Type B pancreatic cell (in vitro differentiated cells): ENCODE measurements at places on chromosomes 4 and X.

- DNase-seq, result no peak
Measured at GRCh38 chr4:145520172-145520571, 38.5 kb downstream of the SMAD1 start.

- DNase-seq, result no peak
Measured at GRCh38 chr4:12555011-12555410, 929.1 kb downstream of the RAB28 start.

DNA sequence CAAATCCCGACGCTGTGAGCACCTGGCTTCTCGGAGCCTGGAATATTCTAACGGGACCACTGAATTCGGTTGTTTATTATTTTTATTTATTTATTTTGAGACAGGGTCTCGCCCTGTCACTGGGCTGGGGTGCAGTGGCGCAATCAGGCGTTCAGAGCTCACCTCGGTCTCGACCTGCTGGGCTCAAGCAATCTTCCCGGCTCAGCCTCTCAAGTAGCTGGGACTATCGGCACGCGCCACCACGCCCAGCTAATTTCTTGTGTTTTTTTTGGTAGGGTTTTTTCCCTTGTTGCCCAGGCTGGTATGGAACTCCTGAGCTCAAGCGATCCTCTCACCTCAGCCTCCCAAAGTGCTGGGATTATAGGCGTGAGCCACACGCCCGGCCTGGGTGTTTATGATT, 21.5 kb upstream of the S100P start:
- DNase-seq, result no peak

DNA sequence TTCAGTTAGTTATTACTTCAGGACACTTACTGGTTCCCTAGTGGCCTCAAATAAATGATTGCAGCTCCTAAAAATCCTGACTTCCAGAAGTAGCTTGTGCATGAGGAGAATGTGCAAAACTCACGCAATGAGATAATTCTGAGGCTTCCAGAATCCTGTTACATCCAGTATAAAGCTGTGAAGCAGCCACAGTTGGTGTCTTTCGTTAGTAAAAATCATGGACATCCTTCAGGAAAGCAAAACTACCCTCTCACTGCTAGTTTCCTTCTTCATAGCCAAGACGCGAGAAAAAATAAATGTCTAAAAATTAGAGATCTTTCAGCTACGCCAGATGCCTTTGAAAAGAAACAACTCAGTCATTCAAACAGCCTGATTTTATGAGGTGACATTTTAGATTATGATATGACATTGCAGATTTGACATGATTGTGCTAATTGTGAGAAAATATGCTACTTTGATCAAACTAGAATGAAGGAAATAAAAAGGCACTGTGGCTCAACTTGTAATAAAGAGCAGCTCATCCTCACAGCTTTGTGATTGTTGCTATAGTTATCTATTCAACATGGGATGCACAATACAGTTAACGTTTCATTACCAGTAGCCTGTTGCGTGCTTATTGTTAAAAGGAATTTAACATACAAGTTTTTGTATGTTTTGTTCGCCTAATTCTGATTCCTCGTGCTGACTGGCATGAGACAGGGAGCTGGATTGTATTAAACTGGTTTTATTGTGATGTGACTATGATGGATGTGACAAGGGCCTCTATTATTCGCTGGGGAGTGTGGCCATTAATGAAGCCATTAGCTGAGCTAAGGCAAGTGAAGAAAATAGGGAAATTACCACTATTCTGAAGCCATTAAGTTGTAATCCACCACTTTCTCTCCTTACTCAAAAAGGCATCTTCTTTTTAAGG, 40.5 kb downstream of the AFF2 start:
- DNase-seq, result no peak

GRCh38 chr4:183390374-183390773, 54.1 kb upstream of the CDKN2AIP start:
- no peak for DNase-seq

DNA sequence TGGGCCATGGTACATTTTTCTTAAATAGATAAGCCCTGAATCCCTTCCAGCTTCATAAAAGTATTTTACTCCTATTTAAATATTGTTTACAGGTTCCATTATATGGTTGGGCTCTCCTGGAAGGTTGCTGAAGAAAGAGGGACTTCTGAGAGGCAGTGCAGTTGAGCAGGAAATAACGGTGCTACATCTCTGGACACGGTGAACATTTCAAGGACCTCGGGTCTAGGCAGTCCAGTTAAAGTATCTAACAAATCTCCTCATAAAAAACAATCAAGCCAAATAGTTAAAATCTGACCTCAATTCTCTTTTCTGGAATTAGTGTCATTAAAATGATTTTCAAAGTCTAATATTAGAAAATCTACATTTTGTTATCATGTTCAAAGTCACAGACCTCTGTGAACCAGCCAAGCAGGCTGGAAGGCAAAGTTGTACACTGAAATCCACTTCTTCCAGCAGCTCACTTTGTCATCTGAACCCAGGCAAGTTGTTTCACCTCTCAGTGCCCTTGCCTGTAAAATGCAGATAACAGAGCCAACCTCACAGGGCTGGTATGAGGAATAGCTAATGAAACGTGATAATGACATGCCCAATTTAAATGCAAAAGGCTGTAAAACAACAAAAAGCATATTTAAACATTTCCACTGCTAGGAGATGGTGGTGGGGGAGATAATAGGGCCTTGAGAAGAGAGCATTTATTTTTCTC, 267.0 kb upstream of the KLF3 start:
- no peak for DNase-seq

- no peak for DNase-seq
Measured at GRCh38 chr4:5478697-5479096, 229.7 kb downstream of the EVC2 start.

GRCh38 chr4:86968547-86968946, 33.7 kb downstream of the AFF1 start:
- no peak for DNase-seq

DNA sequence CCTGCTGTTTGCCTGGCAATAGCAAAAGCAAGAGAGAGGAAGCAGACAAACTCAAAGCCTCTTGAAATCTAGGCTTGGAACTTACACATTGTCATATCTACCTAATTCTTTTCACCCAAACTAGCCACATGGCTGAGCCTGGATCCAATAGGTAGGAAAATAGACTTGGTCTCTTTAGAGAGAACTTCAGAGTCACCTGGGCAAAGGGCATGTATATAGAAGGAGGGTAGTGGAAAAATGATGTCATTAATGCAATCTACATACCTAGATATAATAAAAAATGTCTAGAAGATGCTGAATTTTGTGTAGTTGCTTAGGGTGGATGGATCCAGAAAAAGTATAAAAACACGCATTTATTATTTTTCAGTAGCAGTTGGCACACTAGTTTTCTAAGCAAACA, 237.0 kb upstream of the GEMIN8 start:
- DNase-seq, result no peak

DNA sequence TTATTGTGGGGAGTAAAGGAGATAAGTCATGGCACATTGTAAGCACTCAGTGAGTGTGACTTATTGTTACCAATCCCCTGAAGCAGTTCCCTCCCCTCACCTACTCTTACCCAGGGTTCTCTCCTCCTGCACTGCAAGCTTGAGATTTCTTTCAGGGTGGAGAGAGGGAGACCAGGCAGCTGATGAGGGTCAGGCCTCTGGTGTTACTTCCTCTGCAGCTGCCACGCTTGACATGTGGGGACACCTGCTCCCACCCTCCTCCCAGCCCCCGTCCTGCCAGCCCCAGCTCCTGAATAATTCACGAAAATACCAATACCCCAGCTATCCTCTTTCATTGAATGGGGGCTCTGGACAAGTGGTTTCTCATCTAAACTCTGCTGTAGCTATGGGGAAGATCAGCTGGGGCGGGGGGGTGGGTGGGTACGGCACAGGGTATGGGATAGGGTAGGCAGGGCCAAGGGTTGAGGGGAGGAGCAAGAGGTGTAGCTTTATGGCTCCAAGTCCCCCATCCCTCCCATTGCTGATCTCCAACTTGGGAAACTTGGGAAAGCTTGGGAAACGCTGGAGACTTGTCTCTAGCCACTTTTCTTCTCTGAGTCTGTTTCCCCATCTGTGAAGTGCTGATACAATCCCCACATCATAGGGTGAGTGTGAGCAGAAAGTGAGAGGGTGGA, 148.5 kb upstream of the PJA1 start:
- DNase-seq, result peak; percentile 29

DNA sequence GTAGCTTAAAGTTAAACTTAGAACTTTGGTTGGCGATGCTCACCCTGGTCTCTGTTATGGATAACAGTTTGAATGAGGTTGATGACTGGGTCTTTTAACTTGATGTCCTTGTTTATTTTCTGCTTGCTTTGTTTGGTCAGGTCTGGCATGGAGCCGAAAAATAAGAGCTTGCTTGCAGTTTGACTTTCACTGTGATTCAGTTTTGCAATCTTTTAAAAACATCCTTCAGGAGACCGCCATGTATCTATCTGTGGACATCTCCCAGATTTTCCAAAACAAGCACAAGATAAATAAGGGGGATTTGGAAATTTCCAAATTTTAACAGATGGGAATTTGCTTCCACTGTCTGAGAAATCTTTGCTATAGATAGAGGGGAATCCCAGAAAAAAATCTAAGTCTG, 246.7 kb downstream of the PALLD start:
- DNase-seq, result no peak

DNA sequence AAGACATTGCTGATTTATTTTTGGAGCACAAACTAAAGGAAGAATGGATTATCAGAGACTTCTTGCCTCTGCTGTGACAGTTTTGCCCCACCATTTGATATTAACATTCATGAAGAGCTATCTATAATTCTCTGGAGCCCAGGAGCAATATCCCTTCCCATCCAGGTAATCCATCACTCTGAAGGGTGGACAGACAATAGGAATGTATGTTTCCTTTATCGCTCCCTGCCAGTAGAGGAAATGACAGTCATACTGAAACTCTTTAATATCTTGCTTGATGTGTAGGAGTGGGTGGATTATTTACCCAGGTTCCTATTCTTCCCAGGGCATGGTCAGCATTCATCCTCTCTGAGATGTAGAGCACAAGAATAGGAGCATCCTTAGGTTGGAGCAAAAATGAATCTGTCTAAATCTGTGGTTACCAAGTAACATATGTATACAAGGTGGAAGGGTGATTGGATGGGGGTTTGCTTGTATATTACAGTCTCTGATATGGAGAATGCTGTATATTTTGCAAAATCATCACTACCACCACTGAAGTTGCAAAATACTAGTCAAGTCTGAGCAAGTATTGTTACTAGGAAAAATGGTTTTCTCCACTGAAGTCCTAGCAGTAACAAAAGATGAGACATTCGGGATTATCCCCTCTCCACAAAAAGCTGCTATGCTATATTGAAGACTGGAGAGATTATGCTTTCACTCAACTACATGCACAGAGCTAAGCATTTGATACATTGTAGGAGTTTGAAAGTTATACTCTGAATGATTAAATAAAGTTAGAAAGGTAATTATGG, 151.6 kb downstream of the CBLL2 start:
- DNase-seq, result no peak

DNA sequence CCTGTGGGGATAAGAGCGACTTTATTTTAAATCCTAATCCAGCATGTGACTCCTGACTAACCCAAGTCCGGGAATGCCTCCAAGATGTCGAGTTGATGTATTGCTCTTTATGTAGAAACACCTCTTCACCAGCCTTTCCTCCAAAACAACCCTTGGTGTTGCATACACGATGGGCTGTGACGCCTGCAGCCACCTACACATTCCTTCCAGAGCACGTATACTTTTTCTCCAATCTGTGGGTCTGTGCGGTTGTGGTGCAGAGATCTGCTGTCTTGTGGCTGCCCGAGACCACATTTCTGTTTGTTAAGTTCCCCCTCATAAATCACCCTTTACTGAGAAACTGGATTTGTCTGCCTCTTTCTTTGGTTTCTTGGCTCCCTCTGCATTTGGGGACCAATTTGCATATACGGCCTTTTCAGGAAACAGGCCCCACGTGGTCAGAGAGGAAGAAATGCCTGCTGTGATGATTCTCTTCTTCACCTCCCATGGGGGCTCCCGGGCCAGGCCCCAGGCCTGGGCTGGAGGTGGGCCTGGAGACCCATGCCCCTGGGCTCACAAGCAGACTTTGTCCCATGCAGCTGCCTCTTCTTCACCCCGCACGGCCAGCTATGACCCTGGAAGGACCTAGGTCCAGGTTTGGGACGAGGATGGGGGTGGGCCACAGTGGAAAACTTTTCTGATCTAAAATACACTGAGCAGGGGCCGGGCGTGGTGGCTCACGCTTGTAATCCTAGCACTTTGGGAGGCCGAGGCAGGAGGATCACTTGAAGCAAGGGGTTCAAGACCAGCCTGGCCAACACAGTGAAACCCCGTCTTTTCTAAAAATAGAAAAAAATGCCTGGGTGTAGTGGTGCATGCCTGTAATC, 21.4 kb upstream of the AFAP1 start:
- no peak for DNase-seq

- no peak for DNase-seq
Measured at GRCh38 chrX:84165711-84166110, 22.3 kb downstream of the RPS6KA6 start.

- no peak for DNase-seq
Measured at GRCh38 chrX:95076449-95076848, 1402.4 kb downstream of the FAM133A start.

DNA sequence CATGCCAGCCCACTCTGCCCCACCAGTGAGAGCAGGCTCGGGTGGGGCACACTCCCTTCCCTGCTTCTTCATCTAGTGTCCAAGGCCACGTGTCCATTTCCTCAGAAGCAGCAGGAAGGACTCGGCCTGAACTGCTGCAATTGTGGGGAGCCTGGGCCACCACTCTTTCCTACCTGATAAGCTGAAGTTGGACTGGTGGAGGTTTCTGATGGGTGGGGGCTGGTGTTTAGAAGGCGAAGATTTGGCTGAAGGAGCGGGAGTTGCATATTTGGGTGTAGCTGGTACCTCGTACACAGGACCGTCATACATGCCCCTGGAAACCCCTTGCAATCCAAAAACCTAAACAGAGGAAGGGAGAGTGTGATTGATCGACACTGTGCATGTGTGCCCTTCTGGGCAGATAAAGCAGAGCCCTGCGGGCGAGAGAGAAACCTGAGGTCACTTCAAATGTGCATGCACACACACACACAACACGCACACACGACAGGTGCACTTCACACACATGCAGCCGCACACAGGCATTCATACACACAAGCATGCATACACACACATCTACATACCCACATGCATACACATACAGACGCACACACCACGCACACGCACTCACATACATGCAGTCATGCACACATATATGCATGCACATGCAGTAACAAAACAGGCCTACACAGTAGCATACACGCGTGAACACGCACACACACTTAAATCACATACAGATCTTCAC, 67.4 kb downstream of the CRMP1 start:
- DNase-seq, result no peak

DNA sequence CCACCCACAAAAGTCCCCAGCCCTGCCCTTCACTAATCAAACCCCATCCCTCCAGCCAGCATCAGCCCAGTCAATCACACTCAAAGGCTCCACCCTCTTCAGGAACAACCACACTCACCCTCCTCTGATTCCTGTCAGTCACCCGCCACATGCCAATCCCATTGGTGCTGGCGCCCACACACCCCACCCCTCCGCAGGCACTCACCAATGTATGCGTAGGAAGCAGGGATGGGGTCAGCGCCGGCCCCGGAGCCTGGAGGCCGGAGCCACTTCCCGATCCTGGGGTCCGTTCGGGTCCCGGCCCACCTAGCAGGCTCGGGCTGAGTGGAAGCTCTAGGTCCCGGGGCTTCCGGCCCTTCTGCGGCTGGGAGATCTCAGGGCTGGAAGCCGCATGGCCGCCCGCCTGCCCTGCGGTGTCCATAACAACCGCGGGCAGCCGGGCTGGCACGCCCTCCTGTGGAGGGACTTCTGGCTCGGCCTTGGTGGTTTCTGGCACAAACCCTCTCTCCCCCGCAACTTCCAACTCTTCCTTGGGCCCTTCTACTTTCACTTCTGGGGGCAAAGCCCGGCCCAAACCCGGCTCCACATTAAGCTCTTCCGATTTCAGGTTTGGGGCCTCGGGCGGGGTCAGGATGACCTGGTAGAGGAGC, 7.9 kb upstream of the CFP start:
- no peak for DNase-seq

GRCh38 chr4:155072417-155072816, 136.0 kb upstream of the NPY2R start:
- no peak for DNase-seq
